ENCODE measurements at places on chromosomes 2 and 18.

- no peak overlapping the region for H3K27ac ChIP-seq
- peaks cover 38% of the 10 kb centered on the region for H3K4me1 ChIP-seq
- peak overlapping the region; percentile 54 for H3K4me3 ChIP-seq
- DNase-seq = no peak
- H3K36me3 ChIP-seq = no peaks in the 10 kb centered on the region
Observed at GRCh38 chr2:218981390-218981880, 3.5 kb downstream of the FEV start.

GRCh38 chr2:39870871-39871270, 91.8 kb upstream of the THUMPD2 start:
- H3K36me3 ChIP-seq = no peaks in the 10 kb centered on the region
- H3K4me1 ChIP-seq = peaks cover 12% of the 10 kb centered on the region
- no peak overlapping the region for H3K4me3 ChIP-seq
- no peak overlapping the region for H3K27ac ChIP-seq

GRCh38 chr2:36780231-36780839, 83.8 kb downstream of the VIT start:
- no peak for DNase-seq
- H3K27me3 ChIP-seq = no peaks in the 10 kb centered on the region
- H3K4me3 ChIP-seq = peak overlapping the region; percentile 51
- H3K36me3 ChIP-seq = no peaks in the 10 kb centered on the region
- no peaks in the 10 kb centered on the region for H3K4me1 ChIP-seq

GRCh38 chr2:155708071-155708470, 624.5 kb downstream of the NR4A2 start:
- H3K27me3 ChIP-seq = no peaks in the 10 kb centered on the region
- no peaks in the 10 kb centered on the region for H3K4me1 ChIP-seq
- DNase-seq = no peak
- H3K36me3 ChIP-seq = no peaks in the 10 kb centered on the region
- H3K27ac ChIP-seq = no peak overlapping the region

- no peaks in the 10 kb centered on the region for H3K27me3 ChIP-seq
- H3K4me1 ChIP-seq = no peaks in the 10 kb centered on the region
- no peak overlapping the region for H3K27ac ChIP-seq
- H3K36me3 ChIP-seq = no peaks in the 10 kb centered on the region
- DNase-seq = no peak
Observed at GRCh38 chr18:6610466-6610865, 119.0 kb upstream of the ARHGAP28 start.

DNA sequence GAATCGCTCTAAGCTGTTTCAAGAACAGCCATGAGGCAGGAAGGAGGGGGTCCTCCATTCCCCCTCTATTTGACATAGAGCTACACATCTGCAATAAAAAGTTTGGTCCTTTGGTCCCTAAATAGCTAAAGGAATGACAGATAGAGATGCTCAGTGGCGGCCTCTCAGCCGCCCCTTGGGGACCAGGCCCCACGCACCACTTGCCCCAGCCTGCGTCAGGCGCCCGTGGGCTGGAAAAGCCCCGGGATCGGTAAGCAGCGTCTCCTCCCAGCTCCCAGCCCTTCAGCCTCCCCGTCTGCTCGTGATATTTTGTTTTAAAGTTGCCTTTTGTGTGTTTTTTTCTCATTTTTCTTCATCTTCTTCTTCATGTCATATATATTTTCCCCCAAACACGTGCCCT, 321.0 kb downstream of the CELF4 start:
- no peak for DNase-seq
- no peaks in the 10 kb centered on the region for H3K4me1 ChIP-seq
- no peaks in the 10 kb centered on the region for H3K36me3 ChIP-seq
- H3K27me3 ChIP-seq = no peaks in the 10 kb centered on the region

- no peaks in the 10 kb centered on the region for H3K4me1 ChIP-seq
- H3K4me3 ChIP-seq = no peak overlapping the region
- no peak for DNase-seq
- H3K27ac ChIP-seq = no peak overlapping the region
- H3K36me3 ChIP-seq = no peaks in the 10 kb centered on the region
Observed at GRCh38 chr18:39969803-39970494, 1985.1 kb upstream of the PIK3C3 start.

GRCh38 chr2:31318361-31319336, 84.7 kb downstream of the EHD3 start:
- no peak for DNase-seq
- no peaks in the 10 kb centered on the region for H3K36me3 ChIP-seq
- H3K27me3 ChIP-seq = no peaks in the 10 kb centered on the region
- no peak overlapping the region for H3K4me3 ChIP-seq
- H3K4me1 ChIP-seq = peaks cover 5% of the 10 kb centered on the region

GRCh38 chr2:226836548-226836885, 663 bp downstream of the RHBDD1 start:
- peaks cover 10% of the 10 kb centered on the region for H3K4me1 ChIP-seq
- peak overlapping the region; percentile 99 for H3K27ac ChIP-seq

GRCh38 chr2:12277241-12278034, 439.3 kb upstream of the TRIB2 start:
- DNase-seq = no peak
- H3K36me3 ChIP-seq = no peaks in the 10 kb centered on the region
- H3K27ac ChIP-seq = no peak overlapping the region
- no peak overlapping the region for H3K4me3 ChIP-seq

All from ascending aorta (tissue), 2 donors.